AG08396 (cell line): ENCODE measurements at places on chromosomes 11 and 22.
A peak's percentile ranks its signal among the peaks of the same experiment; 100 is the strongest.

DNA sequence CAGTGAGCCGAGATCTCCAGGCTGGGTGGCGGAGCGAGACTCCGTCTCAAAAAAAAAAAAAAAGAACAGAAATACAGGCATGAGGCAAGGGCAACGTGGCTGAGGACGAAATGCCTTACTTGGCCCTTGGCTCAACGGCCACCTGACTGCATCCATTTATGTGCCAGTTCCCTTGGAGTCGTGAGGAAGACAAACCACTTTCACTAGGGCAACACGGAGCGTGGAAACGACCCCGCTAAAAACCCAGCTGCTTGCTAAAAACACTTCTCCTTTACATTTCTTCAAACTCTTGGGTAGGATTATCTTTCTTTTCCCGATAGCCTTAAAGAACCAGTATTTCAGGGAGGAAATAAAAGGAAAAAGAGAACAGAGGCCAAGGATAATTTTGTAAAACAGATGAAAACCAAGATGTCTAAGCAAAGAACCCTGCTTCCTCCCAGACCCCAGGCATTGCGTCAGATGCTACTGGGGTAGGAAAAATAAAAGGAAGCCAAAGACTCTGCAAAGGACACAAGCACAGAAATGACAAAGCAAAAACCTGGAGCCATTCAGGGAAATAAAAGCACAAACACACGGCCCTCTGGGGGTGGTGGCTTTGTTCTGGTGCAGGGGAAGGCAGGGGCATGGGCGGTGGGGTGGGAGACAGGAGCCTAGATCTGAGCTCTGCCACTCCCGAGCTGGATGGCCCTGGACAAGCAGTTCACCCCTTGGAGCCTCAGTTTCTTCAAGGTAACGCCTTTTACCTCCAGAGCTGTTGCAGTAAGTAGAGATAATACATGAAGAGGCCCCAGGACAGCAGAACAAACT lies 37.0 kb downstream of the PC start:
- no peak for DNase-seq

DNA sequence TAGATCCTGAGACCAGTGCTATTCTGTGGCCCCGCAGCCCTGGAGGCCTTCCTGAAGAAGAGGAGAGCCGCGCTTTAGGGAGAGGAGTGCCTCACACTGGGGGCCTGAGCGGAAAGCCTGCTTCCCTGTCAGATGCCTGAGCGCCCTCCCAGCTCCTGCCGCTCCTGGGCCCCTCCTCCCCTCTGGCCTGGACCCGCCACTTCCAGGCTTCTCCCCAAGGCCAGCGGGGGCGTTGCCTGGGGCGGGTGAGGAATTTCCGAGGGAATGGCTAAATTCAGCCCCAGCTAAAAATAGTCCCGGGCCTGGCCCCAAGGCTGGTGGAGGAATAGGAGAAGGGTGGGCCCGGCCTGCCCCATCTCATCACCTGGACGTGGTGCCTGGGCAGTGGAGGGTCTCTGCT lies 15.4 kb downstream of the ARHGEF17 start:
- DNase-seq = peak; percentile 74

DNA sequence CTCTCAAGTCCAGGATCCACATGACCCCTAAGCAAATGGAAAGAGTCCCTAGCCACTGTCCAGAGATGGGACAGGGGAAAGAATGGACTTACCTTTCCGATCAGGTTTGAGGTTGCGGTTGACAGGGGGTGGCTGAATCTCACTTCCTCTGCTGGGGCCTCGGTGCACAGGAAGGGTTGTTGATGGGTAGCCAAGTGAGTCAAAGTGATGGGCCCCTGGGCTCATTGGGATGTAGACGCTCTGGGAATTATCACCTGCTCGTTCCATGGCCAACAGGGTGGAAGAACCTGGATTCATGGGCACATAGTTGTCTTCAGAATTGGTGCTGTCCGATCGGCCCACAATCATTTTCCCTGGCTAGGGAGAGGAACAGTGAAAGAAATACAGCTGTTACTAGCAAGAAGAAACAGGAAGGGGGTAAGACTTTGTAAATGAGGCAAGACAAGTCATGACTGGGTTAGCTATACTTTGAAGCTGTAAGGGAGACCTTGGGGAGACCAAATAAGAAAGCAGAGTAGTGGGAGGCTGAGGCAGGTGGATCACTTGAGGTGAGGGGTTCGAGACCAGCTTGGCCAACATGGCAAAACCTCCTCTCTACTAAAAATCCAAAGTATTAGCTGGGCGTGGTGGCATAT lies 34.7 kb downstream of the USP35 start:
- no peak for DNase-seq

GRCh38 chr11:46410021-46410420 lies 18.4 kb upstream of the CHRM4 start:
- DNase-seq = no peak

DNA sequence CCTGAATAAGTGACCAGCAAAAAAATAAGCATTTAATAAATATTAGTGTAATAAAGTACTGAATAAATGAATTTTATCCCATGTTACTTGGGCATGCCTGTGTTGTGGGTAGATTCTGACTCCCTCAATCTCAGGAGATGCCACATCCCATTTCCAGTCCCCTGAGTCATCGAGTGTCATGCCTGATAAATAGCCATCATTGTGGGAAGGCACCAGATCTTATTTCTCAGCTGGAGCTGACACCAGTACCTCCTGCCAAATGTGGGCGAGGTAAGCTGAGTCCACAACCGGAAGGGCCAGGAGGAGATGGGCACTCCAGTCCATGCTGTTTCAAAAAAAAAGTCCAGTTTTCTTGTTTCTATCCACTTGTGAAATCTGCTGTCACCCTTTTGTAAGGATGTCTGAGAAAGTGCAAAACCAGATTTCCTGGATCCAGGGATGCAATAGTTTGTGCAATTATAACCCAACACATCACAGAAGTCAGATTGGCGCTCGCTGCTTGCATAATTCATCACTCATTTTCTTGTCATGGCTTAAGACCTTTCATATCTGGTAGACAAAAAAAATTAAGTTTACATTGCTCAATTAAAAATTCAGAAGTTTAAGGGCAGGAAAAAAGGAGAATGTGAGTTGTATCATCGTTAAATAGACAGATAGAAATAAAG lies 311.6 kb downstream of the MIAT start:
- DNase-seq = no peak

GRCh38 chr11:13668957-13669521 lies 571 bp downstream of the FAR1 start:
- DNase-seq = peak; percentile 43

DNA sequence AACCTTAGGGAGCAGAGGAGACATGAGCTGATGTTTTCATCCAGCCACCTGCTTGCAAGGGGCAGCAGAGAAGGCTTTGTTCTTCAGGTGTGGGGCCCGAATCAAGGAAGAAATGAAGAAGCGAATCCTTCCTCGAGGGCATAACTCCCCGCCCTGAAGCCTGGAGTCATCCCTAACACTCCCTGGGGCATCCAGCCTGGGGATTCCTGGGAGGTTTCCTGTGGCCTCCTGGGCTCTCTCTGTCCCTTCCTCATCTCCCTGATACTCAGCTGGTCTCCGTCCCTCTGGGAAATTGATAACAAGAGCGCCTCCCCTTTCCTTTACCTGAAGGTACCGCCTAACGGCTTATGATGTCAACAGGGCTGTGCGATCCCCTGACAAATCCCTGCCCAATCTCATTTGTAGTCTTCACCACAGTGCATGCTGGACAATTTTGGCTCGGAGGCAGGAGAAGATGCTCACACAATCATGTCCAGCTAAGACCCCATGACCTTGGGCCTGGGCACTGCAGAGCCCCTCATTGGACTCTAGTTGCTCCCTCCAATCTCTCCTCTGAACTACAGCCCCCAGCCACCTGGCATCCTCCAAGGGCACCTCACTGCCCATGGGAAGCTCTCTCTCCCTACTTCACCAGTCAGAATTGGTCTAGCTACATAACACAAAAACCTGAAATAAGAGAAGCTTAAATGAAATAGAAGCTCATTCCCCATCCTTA lies 80.6 kb upstream of the RTL6 start:
- no peak for DNase-seq

- DNase-seq = no peak
These were observed 845 bp downstream of the RBM7 start for GRCh38 chr11:114401311-114401710.

DNA sequence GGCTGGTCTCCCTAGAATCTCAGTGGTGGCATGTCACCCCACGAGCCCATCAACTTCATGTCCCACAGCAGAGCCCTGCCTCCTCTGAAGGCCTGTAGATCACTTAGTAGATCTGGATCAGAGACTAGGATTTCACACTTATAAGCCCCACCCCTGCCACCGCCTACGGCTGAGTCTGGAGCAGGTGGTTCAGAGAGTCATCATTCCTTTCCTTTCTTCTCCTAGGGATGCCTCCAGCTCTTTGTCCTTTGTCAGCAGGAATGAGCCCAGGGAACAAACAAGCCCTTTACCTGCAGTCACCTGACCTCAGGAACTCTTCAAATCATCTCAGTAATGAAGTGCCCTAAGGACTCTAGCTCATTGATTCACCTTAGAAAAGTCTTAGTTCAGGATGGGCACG lies 37.8 kb downstream of the SCGB1A1 start:
- no peak for DNase-seq

DNA sequence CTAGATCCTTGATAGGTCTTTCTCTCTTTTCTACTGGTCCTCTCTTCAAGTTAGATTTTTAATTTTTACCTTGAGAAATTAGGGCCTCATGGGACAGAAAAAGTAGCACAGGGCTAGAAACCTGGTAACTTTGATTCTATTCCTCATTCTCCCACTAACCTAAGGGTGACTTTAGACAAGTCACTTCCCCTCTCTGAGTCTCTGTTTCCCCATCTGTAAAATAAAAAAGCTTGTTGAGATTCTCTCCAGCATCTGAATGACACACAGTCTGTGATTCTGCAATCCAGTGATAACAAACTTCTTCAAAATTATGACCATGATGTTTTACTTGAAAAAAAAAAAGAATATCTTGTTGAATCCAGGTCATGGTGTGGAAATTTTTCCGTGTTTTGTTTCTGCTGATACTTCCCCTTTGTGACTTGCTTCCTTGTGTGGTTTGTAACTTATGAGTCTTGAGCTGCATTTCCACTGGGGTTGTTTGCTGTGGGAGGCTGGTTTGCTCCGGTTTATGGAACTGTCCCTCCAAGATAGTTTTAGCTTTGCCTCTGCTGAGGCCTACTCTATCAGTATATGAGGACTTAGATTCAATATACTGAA lies 9.8 kb upstream of the MPEG1 start:
- DNase-seq = no peak

DNA sequence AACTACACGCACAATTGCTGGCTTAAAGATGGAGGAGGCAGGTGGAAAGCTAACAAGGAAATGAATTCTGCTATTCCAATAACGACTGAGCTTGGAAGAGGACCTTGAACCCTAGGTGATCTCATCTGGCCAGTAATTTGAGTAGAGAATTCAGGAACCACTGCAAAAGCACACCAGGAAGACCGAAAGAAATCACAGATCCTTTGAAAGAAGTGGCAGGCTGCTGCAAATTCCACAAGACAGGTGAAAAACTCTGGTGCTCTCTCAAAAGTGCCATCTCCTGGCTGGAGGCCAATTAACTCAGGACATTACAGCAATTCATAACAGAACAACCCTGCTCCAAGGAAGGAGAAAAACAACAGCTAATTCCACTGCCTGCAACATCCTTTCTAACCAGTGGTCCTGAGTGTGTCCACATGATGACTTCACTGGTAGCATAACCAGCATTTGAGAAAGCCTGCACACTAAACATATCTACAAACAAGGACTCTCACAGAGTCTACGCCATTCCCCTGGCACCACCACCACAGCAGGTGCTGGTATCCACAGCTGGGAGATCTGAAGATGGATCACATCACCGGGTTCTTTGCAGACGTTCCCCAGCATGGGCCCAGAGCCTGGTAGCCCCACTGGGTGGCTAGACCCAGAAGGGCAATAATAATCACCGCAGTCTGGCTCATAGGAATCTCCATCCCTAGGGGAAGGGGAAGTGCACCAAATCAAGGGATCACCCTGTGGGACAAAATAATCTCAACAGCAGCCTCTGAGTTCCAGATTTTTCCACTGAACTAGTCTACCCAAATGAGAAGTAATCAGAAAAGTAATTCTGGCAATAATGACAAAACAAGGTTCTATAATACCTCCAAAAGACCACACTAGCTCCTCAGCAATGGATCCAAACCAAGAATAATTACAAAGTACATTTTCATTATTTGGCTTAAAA lies 44.9 kb upstream of the CLTCL1 start:
- no peak for DNase-seq

DNA sequence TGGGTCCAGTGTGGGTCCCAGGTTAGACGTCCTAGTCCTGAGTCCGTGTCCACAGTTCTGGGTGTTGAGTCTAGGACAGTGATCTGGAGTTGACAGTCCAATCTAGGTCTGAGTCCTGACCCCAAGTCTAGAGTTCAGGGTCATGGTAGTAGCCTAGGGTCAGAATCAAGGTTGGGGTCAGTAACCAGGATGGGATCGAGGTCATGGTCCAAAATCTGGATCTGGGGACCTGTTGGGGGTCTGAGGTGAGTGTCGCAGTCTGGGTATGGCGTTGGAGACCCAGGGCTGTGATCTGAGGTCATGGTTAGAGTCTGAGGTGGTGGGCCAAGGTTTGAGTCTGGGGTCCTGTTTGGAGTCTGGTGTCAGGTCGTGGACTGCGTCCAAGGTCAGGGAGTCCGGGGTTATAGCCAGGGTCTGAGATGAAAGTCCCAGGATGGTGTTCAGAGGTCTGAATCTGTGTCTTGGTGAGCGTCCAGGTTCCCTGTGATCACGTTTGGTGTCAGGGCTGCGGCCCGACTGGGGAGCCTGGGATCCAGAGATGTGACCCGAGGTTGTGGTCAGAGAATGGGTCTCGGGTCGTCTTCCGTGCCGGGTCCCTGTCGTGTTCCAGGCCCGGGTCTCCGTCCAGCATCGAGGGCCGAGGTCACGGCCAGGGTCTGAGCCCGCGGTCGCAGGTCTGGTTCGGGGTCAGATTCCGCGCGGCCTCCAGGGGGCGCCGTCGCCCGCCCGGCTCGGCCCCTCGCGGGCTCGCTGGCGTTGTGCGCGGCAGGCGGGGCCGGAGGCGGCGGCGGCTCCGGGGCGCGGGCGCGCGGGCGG lies 432 bp upstream of the GRK2 start:
- DNase-seq = peak; percentile 92

DNA sequence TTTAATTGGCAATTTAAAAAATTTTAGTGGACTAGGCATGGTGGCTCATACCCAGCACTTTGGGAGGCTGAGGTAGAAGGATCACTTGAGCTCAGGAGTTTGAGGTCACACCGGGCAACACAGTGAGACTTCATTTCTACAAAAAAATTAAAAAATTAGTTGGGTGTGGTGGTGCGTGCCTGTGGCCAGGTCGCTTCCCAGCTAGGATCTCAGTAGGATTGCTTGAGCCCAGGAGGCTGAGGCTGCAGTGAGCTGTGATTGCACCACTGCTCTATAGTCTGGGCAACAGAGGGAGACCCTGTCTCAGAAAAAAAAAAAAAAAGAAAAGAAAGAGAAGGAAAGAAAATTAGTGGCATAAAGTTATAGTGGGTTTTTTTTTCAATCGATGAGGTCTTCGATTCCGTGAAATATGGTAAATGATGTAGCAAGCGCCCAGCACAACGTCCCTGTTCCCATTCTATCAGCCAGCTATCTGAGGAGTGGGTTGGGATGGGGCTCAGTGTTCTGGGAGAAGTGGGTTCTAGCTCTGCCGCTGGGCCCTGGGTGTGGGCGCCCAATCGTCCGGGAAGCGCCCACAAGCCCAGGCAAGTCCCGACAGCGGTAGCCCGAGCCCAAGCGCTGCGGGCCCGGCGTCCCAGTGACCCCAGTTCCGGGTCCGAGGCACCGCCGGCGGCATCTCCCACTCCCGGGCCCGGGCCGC lies 1.4 kb downstream of the FOSL1 start:
- no peak for DNase-seq

GRCh38 chr11:43410394-43410793 lies 51.7 kb downstream of the TTC17 start:
- no peak for DNase-seq

- no peak for DNase-seq
These were observed 22.7 kb downstream of the EIF3F start for GRCh38 chr11:8009856-8010255.
